Stimulated activated CD8-positive, alpha-beta memory T cell treated with anti-CD3 and anti-CD28 coated beads, Interleukin-2, amount 100 ng/mL, for 1 hour (primary cell): ENCODE measurements at places on chromosomes 5 and 9.

DNA sequence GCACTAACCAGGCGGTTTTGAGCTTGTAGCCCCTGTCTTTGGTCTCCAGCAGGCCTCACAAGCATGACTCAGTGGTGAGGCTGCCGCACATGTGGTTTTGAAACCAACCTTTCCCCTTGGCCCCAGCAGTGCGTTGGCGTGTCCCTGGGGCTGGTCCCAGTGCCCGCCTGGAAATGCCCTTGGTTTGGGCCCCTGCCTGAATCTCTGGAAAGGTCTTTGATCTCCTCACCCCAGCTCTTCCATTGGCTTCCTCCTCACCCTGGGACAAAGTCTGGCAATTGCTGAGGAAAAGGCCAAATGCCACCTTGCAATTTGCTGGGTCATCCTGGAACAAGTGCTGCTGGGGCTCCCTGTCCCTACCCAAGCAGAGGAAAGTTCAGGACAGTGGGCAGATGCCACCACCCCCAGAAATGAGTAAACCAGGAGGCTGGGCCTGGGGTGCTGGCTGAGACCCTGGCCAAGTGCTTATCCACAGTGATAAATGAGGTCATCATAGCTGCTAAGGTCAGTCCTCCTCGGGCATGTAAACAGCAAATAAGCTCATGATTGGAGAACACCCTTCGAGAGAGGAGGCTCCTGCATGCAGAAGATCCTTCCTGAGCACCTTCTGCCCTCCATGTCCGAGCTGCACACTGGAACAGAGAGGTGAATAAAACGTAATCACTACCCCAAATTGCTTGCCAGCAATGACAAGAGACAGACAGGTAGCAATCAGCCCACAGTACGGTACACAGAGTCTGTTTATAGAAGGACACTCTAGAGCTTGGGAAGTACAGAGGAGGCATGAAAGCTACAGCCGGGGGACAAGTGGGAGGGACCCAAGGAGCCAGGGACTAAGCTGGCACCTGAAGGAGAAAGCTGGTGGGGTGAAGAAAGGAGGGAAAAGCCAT, 98.9 kb upstream of the CPEB4 start:
- DNase-seq: no peak

- DNase-seq: no peak
These were observed 114.9 kb downstream of the TLE1 start for GRCh38 chr9:81574405-81574804.

DNA sequence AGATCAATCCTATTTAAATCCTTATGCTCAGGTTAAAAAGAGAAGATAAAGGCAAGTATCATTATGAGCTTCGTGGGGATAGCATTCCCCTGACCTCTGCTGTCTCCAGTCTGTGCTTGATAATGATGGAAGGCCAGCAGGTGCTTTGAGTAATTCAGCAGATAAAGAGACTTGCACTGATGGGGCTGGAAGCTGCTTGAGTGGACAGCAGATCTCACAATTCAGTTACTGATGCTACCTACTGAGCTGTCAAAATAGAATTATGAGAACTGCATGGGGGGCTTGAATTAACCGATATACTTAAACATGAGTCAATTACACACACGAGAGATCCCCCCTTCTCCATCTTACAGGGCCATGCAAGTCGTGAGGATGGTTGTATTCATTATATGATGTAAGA, 107.7 kb upstream of the GPR151 start:
- DNase-seq: no peak

DNA sequence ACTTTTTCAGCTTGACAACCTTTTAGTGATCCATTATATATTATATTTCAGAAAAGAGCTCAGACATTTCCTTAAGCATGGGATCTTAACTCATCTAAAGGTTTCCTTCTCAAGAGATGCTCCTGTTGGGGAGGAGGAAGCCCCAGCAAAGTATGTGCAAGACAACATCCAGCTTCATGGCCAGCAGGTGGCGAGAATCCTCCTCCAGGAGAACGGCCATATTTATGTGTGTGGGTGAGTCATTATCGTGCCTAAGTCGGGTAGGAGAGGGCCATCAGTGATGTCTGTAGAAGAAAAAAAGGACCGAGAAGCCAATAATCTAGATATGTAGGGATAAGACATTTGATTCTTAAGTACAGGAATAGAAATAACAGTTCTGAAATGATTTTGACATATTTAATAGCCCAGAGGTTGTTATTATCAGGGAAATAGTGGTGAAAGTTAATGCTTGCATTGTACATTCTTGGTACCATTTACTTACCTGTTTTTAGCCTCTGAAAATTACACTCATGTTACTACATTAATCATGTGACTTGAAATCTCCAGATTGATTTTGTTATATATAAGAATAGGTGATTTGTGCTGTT, 28.2 kb downstream of the MTRR start:
- DNase-seq: no peak

DNA sequence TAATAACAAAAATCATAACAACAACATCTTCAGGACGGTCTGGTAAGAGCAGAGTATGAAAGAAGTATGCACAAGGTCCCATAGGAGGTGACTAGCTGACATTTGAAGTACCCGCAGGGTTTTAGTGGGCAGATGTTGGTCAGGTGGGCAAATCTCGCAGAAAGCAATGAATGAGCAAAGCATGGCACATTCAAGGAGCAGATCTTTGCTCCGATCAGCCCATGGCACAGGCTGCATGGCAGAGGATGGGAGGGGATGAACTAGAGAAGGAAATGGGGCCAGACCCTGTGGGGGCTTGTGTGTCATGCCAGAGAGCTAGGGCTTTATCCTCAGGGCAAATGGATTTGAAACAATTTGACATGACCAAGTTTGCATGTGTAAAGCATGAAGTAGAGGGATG, 90.0 kb downstream of the SEMA6A start:
- DNase-seq: no peak

DNA sequence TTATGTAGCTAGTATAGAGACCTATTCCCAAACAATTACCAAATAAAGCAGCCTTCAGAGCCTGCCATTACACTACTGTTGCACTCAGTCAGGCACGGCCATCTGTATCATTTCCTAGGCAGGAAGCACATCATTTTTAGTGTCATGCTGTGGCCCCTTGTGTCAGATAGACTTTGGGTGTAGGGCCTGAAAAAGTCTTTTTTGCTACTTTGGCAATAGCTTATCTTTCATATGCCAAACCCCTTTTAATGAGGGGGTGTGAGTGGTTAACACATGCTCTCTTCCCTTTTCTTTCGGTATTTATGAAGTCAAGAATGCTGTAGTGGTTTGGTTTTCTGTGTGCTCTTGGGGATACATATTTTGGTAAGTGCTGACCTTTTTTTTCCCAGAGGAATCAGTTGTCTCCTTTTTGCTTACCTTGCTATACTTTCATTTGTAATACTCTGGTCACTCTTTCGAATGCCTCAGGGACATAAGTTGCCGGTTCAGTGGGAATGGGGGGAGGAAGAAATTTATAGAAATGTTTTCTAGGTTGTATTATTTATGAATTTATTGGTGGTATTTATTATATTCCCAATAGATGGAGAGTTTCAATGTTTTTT, 209.8 kb downstream of the CSNK1G3 start:
- no peak for DNase-seq

DNA sequence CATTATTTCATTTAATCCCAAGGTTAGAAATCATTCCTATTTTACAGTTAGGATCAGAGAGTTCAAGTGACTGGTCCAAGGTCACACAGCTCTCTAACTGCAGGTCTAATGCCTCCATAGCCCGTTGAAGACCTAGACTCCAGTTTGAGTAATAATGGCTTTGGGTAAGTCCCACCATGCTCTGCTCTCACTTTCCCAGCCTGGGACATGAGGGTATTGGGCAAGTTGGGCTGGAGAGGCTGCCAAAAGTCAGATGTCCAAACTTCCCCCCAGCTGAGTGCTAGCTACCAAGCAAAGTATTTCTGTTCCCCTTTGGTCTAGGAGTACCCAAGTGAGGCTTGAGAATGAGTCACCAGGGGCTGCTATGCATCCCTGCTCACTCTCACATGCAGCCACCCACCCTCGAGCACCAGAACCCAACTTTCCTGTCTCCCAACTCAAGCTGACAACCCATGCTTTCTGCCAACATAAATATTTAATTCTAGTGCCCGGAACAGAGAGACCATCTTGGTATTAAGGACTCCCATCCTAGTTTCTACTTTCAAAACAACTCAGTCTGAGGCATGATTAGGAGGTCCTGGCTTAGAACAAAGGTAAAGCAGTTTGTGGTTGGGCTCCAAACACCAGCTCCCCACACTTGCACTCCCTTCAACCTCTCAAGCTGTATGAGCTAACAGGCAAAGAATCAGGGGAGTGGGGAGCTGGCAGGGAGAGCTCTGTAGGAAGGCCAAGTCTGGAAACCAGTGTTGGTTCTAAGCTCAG, 236.5 kb upstream of the TRIM32 start:
- no peak for DNase-seq

GRCh38 chr5:157994906-157995519, 136.1 kb upstream of the CLINT1 start:
- no peak for DNase-seq

GRCh38 chr9:124149992-124150391, 107.8 kb upstream of the NEK6 start:
- DNase-seq: no peak

DNA sequence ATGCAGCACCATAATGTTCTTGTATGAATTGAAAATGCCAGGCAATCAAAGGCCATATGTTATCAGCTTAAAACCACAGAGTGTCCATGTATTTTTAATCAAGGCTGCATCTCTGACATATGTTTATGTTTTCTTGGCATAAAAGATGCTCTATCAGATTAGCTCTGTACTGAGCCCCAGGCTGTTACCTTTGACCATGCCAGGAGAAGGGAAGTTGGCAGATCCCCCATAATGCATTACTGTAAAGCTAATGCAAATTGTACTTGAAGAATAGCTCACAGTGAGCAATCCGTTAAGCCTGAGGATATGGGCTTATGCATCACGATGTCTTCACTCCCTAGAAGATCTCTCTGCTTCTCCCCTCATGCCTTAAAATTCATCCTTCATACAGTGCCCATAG, 414.4 kb downstream of the BRINP1 start:
- no peak for DNase-seq

GRCh38 chr9:131330814-131331600, 41.5 kb downstream of the PLPP7 start:
- DNase-seq: no peak

DNA sequence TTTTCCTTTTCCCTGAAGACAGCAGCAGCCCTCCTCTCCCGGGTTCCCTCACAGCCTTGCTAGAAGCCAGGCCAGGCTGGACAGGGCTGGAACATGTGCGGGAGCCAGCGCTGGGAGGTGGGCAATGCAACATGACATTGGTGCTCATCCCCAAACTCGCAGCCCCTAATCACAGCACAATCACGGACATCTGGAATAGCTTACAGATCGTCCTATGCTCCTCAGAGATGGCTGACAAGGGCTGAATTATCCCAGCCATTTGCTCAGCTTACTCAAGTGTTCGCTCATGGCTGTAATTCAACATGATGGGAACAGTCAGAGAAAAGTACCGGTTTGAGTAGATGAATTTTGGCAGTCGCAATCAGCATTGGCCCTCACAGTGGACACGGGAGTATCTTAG, 49.8 kb downstream of the FSTL4 start:
- DNase-seq: no peak

DNA sequence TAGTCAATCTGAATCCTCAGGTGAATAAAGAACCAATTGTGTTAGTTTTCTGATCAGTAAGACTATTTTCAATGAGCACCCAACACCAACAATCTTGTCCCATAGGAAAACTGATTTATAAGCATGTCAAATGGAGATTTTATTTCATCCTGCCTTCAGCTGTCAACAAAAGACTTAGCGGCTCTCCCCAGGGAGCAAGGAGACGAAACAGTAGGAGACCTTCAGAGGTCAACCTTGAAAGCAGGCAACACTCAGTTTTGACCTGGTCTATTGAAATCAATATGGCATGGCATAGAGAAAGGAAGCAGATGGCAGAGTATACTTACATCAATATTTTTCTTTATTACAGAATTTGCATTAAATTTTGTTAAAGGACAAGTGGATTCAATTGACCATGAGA, 34.1 kb downstream of the ZNF622 start:
- DNase-seq: no peak

DNA sequence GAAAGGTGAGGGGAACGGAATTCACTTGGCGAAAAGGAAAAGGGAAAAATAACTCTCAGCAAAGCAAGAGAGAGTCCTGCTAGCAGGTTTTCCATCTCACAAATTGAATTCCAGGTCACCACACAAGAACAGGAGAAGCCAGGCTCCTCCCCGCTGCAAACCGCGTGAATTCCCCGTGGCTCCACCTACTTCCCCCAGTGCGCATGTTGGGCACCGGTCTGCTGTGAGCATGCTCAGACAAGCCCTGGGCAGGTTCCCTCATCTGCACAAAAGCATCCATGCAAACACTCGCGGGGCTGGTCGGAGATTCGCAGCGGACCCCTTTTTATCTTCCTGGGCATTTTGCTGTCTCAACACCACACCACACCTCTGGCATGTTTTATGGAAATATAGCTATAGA, 58.5 kb upstream of the S1PR3 start:
- no peak for DNase-seq

- DNase-seq: no peak
These were observed 72.8 kb upstream of the MTAP start for GRCh38 chr9:21729648-21730047.

GRCh38 chr5:94791829-94792228, 173.4 kb downstream of the SLF1 start:
- no peak for DNase-seq

GRCh38 chr5:153153086-153153485, 337.4 kb upstream of the GRIA1 start:
- no peak for DNase-seq

GRCh38 chr5:128826275-128826674, 139.0 kb upstream of the SLC27A6 start:
- no peak for DNase-seq

DNA sequence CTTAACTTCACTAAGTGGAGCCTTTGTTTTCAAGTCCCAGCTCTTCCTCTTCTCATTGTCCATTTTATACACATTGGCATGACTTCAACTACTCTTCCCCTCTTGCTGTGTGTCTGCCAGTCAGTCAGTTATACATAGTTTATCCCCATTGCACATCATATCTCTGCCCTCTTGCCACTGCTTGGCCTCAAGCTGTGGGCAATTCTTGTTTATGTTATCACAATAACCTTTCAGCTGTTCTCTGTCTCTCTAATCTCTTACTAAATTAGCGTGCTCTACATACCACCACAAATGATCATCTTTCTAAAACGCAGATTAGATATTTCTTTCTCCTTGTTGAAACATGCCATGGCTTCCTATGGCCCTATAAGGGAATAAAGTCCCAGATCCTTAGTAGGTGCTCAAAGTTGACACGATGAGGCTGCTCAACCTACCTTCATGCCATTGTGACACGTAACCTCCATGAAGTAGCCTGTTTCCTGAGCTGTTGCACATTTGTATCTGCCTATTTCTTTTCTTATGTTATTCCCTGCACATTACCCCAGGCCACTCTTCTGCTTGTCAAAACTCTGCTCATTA, 239.3 kb downstream of the GAS1 start:
- DNase-seq: no peak

DNA sequence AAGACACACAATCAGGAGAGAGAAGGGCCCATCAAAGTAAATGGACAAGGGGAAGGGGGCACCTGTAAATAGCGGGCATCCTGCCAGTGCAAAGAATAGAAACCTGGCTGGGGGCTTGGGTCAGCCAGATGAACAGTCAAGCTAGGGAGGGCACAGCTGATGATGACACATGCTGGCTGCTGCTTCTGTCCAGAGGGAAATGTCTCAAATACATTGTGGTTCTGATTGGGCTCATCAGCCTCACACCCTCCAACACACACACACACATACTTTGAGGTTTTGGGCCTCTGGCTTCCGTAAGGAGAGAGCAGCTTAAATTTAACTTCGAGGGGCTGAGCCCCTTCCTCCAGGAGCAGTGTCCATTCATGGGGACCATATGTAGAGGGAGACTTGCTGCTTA, 27.6 kb upstream of the SPATA31E1 start:
- DNase-seq: no peak
